ENCODE measurements at places on chromosomes 6 and 20.

- DNase-seq: no peak
Observed at GRCh38 chr6:161486361-161487216, 212.7 kb upstream of the AGPAT4 start.

DNA sequence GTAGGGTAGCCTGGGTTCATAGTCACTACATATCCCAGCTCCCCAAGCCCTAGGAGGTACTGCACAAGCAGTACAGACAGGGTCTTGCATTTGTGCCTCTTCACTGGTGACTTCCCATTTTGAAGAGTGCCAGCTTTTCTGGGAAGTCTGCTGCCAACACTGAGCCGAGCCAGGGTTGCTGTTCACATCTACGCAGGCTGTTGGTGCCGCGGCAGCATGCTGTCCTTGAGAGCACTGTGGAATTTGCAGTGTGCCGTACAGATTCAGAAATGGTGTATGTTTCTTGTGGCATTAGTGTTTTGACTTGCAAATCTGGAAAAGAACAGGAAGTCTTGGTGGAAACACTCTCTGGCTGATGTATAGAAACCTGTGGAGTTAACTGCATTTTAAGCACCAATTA lies 67.5 kb downstream of the JARID2 start:
- peak; percentile 9 for DNase-seq

DNA sequence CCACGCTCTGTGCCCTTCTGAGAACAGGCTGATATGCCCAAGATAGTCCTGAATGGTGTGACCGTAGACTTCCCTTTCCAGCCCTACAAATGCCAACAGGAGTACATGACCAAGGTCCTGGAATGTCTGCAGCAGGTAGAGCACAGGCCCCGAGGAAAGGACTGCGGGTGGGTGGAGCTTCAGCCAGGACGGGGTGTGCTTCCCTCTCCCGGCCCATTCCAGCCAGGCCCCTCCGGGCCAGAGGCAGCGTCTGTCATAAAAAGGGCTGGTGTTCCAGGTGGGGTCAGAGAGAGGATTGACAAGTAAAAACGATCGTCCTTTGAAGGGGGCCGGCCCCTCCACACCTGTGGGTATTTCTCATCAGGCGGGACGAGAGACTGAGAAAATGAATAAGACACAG lies 1.3 kb downstream of the RTEL1 start:
- no peak for DNase-seq

DNA sequence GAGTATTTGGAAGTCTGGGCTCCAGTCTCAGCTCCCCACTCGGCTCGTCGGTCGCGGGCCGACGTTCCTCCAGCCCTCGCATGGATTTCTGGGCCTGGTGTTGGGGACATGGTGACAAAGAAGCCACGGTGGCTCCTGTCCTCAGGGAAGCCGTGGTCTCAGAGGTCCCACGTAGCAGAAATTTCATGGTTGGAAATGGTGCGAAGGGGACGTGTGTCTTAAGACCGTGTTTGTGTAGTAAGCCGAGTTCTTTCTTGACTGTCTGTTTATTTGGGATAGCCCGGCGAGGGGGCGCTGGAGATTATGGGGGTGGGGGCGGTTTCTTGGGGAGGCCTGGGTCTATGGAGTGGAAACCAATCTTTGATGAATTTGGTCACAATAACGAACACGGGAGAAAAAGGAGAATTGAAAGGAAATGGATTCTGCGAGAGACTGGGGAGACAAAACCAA lies 23.5 kb upstream of the MAP3K7 start:
- DNase-seq: no peak

DNA sequence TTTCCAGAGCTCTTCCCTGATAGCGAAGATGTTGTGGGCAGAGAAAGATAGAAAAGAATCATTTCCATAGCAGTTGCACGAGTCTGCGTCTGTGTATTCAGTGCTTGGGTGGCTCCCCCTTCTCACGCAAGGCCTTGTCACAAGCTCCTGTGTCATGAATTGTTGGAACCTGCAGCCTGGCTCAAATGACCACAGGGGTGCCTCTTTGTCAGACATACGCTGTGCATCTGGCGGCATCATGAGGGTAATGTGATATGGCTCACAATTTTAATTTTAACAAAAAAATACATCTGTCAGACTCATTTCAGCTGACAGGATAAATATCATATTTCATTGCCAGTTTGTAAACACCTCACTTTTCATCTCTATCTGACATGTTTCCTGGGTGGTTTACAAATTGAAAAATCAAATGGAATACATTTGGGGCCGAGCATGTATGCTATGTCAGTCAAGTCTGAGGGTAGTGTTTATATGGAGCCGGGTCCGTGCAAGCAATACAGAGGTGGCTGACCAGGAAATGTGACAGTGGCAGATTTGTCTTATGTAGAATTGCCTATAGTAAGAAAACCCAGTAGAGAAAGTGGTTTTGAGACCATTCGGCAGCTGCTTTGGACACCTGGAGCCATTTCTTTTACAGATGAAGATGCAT lies 90.9 kb downstream of the CAP2 start:
- DNase-seq: no peak

DNA sequence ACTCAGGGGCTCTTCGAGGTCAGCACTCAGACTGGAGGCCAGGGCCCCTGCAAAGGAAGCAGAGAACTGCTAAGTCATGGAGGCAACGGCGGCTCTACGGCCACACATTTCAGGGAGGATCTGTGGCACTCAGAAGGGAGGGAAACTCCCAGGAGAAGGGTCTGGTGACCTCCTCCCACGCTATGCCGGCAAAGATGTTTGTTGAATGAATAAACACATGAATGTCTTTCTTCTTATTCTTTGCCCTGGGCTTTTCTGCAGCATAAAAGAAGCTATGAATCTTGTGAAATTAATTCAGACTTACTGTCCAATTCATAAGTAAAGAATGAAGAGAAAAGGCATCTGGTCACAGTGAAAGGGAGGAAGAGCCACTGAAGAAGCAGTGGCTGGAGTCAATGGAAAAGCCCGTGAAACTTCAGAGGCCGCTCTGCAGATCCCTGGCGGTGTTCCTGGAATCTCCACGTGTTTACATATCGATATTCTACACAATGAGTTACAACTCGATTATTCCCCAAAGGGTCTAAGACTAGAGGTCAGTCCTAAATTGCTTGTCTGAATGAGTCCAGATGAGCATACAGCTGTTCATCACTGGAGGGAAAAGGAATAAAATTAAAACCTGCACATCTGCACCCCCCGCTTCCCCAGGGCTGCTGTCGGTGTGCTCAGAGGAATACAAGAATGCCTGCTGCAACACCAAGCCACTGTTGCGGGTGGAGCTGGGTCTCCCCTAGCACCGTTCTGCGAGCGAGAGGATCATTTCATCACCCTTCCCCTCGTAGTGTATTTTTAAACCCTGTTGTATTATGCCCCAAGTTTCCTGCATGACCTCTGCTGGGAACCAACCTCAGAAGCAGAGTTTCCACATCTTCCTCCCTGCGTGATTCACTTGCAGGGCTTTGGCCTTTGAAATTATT lies 25.6 kb downstream of the INSM1 start:
- DNase-seq: no peak

GRCh38 chr6:84675651-84676050 lies 88.7 kb downstream of the TBX18 start:
- DNase-seq: no peak

GRCh38 chr6:34015586-34015985 lies 130.3 kb downstream of the GRM4 start:
- DNase-seq: no peak

DNA sequence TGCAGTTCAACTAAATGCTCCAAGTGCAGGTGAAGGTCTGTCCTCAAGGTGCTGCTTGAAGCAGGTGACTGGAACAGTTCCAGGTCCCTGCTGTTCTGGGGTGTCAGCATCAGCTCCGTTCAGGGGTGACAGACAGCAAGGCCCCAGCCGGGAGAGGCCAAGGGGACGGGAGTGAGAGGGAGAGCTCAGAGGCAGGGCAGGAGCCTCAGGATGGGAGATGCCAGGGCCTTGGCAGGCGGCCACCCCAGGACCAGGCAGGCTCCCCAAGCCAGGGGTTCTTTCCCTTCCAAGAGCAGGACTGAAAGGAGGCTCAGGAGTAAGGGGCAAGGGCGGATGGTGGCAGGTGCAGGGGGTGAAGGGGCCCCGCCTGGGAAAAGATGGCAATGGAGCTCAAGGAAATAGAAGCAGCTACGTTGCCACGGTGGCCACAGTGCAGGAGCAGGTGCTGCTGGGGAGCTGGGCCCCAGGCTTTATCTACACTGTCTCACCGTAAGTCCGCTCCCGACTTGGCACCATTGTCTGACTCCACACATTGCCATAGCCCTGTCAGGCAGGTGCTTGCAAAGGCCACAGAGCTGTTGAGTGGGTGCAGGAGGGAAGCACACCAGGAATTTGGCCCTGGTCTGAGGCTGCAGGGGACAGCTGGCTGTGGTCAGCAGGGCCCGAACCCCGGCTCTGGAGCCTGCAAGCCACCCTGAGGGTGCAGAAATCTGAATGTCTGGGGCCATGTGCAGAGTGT lies 43.1 kb downstream of the ERMARD start:
- DNase-seq: no peak

DNA sequence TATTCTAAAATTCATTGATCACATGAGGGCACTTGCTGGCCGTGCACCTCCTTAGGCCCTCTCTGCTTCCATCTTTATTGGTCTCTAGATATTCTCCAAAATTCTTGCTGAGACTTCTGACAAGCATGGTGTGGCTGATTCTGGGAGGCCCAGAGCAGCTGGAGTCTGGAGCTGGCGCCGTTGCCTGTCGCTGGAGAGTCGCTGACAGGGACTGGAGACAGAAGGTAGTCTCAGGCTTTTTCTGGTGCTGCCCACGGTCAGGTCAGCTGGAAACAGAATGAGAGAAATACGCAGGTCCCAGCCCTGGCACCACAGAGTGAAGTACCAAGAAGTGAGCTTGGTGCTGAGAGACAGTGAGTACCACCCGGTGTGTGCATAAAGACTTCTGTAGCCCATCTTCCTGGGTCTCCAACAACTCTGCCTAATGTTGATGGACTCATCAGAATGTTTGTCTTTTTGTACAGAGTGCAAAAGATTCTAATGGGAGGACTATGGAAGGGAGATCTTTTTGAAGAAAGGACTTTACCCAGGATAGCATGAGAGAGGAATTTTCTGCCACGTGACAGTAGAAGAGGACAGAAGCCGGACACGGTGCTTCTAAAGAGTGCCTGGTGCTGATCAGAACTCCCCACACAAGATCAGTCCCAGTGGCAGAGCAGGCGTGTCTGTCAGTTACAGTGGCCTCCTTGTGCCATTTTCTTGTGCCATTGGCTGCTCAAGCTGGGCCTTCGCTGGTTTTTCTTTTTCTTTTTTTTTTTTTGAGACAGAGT lies 1.8 kb upstream of the ALDH8A1 start:
- DNase-seq: no peak

- peak; percentile 77 for DNase-seq
Observed at GRCh38 chr6:99393698-99394531, at the start of gene COQ3. Gene COQ3 (minus strand): TSS chr6:99394195. CDS start chr6:99394179, 16 bp downstream.

DNA sequence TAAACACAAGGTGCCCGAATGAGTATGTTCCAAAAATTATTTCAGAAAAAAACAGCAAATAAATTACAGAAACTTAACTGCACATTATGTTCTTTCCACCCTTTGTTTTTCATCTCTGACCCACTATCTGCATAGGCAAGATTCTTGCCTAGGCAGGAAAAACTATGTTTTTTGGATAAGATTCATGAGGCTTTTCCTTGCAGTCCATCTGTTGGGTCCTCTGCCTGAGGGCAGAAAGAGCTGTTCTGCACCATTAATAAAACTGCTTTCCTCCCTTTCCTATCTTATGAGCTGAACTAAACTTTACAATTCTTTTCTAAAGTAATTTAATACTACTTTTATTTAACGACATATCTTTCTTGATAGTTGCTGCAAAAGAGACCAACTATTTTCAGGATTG lies 21.1 kb downstream of the ENPP1 start:
- DNase-seq: no peak

DNA sequence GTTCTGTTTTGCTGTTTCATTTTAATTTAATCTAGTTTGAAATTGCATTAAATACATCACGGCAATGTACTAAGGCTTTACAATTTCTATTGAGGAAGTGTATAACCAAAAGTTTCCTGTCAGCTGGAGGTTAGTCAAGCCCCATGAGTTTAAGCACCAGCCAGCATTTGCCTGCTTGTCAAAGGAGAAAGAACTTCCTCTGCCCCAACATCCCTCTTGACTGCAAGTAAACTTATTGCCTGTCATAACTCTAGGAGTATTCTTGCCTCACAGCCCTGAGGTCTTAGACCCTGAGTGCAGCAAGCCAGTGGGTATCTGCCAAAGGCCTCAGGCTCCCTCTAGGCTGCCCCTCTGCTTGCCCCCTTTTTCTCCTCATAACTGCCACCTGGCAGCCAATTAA lies 106.7 kb upstream of the INSM1 start:
- DNase-seq: no peak

- DNase-seq: no peak
Observed at GRCh38 chr6:7134999-7135745, 27.4 kb downstream of the RREB1 start.

GRCh38 chr6:128271011-128271410 lies 249.4 kb downstream of the PTPRK start:
- DNase-seq: no peak

DNA sequence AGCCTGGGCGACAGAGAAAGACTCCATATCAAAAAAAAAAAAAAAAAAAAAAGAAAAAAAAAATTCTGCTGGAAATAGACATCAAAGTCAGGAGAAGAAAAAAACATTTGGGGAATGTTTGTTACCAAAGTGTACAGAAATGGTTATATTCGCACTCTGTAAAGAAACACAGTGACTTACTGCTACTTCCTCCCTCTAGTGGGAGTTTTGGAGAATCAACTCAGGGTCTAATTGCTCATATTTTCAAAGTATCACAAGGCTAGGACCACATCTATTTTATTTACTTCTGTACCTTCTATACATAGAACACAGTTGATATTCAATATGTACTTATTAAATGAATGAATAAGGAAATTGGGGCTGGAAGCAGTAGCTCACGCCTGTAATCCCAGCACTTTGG lies 24.4 kb downstream of the ARG1 start:
- DNase-seq: no peak

DNA sequence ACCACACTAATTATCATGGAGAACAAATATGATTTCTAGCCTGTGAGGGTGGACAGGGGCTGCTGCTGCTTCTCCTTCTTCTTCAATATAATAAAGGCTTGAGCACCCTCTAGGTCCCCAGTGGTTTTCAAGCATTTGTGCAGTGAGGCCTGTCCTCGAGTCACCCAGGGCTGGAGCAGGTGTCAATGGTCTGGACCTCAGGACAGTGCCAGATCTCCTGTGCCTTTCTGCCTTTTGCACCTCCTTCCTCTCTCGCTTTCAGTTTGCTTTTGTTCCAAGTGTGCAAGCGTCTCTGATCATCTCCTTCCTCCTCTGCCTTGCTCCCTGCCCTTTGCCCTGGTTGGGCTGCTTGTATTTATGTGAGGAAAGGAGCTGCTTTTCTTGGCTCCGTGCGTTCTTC lies 152.2 kb upstream of the SYNDIG1 start:
- no peak for DNase-seq

- DNase-seq: no peak
Observed at GRCh38 chr6:108798670-108799353, 49.4 kb upstream of the ARMC2 start.

Data from amygdala (tissue), 56 donors.